Astrocyte of the spinal cord (primary cell): ENCODE measurements at places on chromosomes 3 and 15.
A peak's percentile ranks its signal among the peaks of the same experiment; 100 is the strongest.

DNA sequence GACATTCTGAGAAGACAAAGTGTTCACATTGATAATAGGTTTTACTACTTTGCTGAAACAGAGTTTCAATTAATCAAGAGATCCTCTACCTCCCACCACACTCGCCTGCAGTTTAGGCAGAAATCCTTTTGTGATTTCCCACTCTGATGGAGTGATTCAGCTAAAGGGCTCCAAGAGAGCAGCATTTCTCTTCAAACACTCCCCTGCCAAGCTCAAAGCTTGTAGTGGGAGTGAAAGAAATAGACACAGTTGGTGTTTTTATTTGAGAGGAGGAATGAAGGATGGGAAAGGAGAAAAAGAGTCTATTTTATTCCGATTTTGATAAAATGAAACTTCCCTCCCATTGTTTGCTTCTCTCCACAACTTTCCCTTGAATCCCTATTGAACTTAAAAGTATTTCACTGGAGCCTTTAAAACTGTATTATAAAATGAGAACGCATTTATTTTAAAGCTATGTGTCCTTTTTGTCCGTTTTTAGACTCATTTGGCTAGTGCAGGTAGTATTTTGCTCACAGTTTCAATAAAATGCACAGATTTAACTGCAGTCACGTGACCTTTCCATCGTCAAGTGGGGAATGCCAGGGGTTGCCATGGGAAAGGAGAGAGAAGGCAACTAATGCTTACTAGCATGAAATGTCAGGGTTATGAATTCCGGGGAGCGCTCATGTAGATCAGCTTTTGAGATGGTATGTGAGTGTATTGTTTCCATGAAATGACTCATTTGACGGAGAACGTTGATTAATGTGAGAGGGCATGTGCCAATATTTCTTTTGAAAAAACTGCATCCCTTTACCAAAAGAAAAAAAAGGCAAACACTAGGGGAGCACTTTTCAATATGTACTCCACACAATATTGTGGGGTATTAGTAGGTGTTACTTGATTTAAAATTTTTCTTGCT is 7.7 kb upstream of the OSBPL11 start:
- DNase-seq: peak; percentile 54

DNA sequence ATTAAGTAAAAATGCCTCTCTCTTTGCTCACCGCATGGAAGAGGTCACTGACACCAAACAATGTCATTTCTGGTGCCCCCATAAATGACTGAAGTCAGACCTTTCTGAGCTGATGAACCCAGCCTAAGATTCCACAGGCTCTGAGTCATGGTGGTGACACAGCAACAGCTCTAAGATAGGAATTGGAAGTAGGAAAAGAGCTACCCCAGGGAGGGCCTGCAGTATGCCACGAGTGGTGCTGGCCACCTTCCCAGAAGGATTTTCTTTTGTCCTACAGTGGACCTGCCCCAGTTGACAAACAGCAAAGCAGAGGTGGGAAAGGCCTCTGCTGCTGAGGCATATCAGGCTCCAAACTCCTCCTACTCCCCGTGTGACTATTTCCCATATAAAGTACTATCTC is 208.1 kb downstream of the MINAR1 start:
- DNase-seq: peak; percentile 74

DNA sequence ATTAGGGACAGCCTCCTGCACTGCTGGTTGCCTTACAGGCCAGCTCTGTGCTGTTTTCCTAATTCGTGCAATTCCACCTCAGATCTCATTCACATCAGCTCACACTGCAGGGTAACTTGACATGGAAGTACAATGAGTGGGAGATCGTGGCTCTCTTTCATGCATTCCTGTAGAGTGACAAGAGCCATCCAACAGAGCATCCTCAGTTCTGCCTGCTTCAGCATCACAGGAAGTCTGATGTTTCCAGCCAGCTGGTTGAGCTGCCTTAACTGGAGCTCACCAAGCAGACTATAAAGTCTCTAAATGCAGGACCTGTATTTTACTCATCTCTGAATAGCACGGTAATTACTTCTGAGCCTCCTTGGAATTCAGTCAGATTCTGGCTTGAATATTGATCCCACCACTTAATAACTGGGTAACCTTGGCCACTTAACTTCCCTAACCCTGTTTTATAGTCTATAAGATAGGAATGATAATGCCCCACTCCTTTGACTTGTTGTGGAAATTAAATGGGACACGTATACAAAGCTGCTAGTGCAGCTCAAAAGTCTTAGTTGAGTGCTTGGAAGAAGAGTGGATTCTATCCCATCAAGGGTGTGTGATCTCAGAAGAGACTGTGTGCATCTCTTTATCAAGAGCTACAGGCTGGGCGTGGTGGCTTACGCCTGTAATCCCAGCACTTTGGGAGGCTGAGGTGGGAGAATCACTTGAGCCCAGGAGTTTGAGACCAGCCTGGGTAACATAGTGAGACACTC is 1.4 kb upstream of the DIS3L start:
- DNase-seq: no peak

- DNase-seq: no peak
These were observed 26.4 kb downstream of the LNP1 start for GRCh38 chr3:100427699-100428098.

DNA sequence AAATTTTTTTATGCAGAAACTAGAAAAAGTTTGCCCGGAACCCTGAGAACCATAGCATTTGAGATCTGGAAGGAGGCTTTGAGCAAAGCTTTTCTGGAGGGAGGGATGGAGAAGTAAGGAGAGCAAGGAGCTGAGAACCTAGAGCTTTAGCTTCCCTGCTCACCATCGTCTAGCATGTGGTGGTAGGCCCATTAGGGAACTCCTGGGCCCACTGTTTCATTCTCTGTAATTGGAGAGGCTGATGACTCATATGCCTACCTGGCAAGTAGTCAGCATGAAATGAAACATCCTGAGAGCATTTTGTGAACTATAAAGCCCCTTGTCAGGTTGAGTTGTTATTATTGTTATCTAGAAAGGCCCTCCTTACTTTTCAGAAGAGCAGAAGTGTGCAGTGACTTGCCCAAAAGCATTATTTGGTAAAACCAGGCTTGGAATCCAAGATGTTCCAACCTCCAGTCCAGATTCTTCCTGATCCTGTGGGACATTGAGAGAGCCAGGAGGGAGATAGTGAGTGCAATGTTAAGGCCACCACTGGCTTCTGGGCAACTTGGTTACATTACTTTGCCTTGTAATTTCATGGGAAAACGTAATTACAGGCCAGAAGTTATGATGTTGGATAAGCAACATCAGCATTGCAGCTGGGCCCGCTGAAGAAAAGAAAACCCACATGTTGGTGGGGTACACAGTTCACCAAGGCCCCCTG is 104.5 kb upstream of the BFSP2 start:
- peak; percentile 87 for DNase-seq

- DNase-seq: no peak
These were observed 210.3 kb downstream of the OPA1 start for GRCh38 chr3:193803288-193803687.

DNA sequence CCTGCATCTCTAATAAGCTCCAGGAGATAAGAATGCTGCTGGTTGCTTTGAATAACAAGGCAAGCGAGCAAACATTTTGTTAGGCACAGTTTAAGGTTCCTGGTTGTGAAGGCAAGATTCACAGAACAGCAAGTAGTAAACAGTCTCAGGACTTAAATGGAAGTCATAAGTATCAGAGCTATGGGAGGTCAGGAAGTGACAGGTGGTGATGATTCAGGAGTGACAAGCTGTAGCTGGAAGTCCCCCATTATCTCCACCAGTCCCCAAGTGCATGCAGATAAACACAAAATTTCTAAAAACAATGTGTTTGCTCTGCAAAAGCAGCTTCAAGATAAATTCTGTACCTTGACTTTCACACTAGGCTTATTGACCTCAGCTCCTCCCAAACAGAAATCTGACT is 3.3 kb downstream of the FETUB start:
- no peak for DNase-seq

DNA sequence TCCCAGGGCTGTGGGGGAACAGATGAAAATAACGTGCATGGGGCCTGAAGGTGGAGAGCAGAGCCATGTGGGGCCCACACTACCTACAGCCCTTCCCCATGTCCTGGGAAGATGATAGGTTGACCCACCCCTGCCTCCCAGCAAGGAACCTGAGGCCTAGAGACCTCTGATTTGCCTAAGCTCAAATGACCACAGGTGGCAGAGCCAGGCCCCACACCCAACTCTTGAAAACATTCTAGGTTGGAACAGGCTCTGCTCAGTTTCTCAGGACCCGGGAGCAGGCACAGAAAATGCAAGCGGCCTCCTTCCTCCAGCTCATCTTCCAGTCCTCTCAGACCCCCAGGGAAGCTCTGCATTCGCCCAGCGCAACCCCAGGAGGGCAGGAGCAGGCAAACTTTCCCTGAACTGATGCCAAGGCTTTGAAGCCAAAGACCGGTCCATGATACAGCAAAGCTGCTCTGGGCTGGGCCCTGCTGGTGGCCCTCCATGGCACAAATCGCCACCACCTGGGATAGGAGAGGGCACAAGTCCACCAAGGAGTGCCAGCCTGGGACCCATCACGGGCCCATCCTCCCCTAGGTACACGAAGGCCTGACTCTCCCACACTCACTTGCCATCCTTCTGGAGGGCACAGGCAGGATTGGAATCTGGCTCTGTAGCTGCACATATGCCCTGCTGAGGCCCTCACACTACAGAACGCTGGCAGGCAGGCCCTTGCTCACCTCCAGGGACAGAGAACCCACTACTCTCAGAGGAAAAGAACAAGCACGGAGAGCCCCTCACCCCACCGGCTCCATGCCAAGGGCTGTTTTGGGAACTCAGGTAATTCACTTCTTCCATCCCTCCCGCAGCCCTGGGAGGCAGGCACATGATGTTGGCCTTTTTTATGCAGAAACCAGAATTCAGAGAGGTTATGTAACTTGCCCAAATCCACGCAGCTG is 51.0 kb upstream of the FURIN start:
- no peak for DNase-seq

- DNase-seq: no peak
These were observed 69.4 kb downstream of the SLCO3A1 start for GRCh38 chr15:91922646-91923547.

DNA sequence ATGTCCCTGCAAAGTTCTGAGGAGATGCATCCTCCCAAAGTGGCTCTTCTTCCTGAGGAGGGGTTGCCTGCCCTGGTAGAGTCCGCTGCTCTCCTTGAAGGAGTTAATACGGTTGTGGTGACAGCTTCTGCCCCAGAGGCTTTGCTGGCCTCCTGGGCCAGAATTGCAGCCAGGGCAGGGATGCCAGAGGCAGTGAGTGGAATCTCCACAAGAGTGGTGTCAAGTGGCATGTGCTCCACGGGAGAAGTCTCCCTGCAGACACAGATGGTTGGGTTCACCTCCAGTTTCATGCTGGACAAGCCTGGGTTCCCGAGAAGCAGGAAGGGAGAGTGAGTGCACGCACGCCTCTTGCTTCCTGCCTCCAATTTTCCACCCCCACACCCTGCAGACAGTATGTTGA is 105.5 kb downstream of the SLC25A26 start:
- no peak for DNase-seq

- DNase-seq: no peak
These were observed 36.5 kb downstream of the WNT7A start for GRCh38 chr3:13843351-13843750.

DNA sequence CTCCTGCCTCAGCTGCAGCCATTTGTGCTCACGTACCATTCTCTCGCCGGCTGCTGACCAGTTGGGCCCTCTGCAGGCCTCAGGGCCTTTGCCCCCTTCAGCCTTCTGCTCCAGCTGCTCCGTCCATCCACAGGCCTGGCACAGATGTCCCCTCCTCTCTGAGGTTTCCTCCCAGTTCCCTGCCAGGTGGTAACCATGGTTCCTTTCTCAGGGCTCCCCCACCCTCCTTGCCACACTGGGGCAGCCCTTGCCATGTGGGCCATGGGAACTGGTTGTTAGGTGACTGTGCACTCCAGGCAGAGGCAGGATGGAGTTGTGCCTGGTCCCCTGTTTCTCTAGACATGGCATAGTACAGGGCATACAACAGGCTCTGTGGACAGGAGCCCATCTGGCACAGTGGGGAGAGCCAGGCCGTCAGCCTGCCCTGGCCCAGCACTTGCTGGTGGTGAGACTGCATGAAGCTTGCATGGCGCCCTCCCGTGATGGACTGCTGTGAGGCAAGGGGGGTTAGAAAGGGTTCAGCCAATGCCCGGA is 148.9 kb downstream of the DNAJB8 start:
- DNase-seq: no peak

- DNase-seq: no peak
These were observed 155.1 kb upstream of the TNIK start for GRCh38 chr3:171615281-171615680.

- DNase-seq: no peak
These were observed 120.1 kb downstream of the SRGAP3 start for GRCh38 chr3:9129365-9129764.

DNA sequence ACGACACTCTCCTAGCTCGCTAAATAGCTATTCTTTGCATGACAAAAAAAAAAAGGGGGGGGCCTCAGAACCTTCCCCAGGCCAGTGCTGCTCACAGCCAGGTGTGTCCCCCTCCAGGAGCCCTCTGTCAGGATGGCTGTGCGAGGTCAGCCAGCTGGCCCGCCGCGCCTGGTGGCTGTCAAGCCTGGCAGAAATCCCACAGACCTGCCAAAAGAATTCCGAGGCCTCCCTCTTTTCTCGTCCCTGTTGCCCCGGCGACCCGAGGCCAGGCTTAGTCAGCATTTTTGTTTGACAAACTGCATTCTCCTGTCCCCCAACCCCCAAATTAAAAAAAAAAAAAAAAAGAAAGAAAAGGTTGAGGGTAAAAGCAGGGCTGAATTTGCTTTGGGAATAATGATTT is 61.9 kb downstream of the TM4SF4 start:
- DNase-seq: peak; percentile 75

DNA sequence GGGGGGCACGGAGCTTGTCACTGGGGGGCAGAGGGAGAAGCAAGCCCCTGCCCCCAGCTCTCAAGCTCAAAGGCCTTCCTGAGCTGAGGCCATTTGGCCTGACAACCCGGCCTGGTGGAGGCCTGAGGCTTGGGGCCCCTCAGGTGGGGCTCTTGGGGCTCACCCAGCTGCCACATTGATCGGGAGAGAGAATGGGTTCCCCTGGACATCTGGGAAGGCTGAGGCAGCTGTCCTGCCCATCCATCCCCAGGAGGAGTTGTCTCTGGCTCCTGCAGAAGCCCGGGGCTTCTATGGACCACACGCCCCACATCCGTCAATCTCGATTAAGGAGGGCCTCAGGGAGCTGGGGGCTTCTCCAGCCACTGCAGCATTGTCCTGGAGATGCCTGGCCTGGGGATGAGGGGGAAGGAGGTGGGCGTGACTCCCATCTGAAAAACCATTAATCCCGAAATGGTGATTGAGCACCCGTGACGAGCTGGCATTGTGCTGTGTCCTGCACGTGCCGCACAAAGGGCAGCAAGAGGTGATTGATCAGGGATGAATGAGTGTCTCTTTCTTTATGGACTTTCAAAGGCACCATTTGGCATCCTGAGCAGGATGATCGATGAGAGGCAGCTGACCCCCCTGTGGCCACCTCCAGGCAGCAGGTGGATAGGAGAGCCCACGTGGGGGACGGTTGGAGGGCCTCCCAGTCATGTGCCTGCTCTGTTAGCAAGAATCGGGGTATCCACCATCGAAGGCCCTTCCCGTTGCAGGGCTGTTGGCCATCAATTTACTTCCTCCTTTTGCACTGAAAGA is 17.2 kb upstream of the CRABP1 start:
- no peak for DNase-seq

DNA sequence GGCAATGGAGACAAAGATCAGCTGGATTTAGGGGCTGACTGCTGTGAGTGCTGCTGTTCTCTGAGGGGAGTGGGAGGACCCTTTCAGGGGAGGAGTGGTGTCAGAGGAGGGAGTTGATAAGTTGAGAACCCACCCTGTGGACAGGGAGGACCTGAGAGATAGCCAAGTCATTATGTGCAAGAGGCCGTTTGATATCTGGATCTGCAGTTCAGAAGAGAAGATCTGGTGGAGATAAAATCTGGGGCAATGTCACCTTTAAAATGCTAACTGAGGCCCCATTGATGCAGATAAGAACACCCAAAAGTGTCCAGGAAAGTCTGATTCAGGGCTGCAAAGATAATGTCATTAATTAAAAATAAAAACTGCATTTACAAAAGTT is 256.1 kb upstream of the HES1 start:
- DNase-seq: no peak
